Cerebellum (tissue), 4 donors: ENCODE measurements at places on chromosomes 12 and 14. TPM values are rescaled to one million over a fixed set of nuclear protein-coding genes. Genes with fewer than 3 reads are reported as not detected.

GPD1 gene
- 1.7 TPM for total RNA-seq

NANOG gene
- 0.27 TPM for total RNA-seq

C14orf180 gene
- 0.18 TPM for total RNA-seq

PSMB5 gene
- total RNA-seq, result 74.6 TPM

KLRF1 gene
- not detected for total RNA-seq

KRT72 gene
- not detected for total RNA-seq

GRCh38 chr12:12508612-12509011 is 54.1 kb downstream of the DUSP16 start:
- no peak for DNase-seq

- no peak for DNase-seq
Observed at GRCh38 chr14:61476754-61477410, 155.5 kb downstream of the PRKCH start.

DNA sequence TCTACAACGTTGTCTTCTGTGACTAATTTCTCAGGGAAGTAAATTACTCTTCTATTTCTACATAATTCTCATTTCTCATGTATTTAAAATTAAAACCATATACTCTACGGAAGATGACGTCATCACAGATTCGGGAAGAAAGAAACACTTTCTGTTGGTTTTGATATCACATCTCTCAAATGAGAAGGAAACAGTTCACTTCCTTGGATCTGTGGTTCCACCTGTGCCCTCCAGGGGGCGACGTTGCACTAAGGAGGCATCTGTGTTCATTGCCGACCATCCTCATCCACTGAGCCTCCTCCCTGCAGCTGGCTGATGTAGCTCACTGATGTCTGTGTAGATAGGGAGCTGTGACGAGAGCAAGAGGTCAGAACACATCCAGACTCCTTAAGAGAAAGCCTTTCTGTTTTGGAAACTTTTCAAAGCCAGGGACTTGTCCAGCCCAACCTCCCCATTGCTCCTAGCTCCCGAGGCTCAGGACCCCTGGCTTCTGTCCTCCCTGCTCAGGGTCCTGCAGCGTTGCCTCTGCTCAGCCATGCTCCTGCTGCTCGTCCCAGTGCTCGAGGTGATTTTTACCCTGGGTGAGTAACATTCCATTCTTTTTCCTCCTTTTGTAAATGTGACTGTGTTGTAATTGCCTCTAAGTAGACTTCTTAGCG is 172.7 kb upstream of the OR4E1 start:
- no peak for DNase-seq

GRCh38 chr14:65162031-65162430 is 59.7 kb upstream of the MAX start:
- no peak for DNase-seq

- peak; percentile 76 for DNase-seq
Observed at GRCh38 chr12:108826807-108827721, 30.3 kb downstream of the SSH1 start.

DNA sequence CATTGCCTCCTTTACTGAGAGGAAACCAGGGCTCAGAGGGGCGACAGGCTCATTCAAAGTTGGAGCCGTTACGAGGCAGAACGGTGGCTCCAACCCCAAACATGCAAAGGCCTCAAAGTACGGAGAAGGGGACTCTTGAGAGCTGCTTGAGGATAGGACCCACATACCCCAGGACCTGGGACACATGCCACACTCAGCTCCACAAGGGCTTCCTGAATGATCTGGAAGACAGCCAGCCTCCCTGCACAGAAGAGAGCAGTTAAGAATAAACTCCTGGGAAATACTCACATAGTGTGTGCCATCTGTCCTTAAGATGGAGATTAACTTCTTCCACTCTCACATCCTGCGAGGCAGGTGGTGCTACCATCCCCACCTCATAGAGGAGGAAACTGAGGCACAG is 26.6 kb upstream of the NXPH4 start:
- DNase-seq, result no peak

DNA sequence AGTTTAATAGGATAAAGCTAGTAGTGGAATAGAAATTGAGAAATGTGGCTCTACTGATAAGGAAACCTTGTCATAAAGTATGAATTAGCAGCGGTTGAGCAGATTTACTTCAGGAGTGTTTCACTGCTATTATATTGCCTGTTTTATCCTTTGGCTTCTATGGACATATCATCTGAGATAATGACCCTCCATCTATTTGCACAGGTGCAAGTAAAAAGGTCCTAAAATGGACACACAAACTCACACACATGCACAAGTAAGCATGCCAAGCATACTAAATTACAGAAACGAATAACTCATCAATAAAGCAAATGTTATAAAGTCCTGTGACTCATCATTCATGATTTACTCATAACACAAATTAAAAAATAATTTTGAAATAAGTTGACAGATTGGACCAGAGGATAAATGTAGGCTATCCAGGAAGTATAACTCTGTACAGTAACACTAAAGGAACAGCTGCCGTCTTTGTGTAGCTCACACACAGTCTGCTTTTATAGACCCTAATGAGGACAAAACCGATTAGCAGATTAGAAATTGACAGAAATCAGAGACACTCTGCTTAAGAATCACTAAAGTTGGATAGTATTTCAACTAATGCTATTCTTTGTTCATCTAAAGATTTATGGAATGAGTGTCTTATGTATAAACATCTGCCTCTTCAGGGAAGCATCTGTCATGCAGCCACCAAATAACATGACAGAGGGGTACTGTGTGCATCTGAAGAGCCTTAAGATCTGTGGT is 73.9 kb downstream of the SYT1 start:
- no peak for DNase-seq

DNA sequence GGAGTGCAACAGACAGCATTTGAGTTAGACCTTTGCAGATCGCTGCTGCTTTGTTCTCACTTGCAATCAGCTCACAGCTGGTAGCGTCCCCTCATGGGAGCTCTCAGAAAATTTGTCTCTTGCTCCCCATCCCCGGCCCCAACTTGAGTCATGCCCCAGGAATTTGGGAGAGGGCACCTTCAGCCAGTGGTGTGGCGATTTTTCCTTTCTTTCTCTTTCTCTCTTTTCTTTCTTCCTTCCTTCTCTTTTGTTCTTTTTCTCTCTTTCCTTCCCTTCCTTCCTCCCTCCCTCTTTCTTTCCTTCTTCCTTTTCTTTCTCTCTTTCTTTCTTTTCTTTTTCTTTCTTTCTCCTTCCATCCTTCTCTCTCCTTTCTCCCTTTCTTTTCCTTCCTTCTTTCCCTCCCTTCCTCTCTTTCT is 34.2 kb upstream of the MAP1LC3B2 start:
- DNase-seq, result no peak

- no peak for DNase-seq
Observed at GRCh38 chr12:53977596-53978445, 3.1 kb upstream of the HOTAIR start.

GRCh38 chr12:99130808-99131553 is 485.9 kb downstream of the APAF1 start:
- no peak for DNase-seq

GRCh38 chr14:60695327-60695726 is 28.8 kb downstream of the SIX4 start:
- DNase-seq, result no peak

DNA sequence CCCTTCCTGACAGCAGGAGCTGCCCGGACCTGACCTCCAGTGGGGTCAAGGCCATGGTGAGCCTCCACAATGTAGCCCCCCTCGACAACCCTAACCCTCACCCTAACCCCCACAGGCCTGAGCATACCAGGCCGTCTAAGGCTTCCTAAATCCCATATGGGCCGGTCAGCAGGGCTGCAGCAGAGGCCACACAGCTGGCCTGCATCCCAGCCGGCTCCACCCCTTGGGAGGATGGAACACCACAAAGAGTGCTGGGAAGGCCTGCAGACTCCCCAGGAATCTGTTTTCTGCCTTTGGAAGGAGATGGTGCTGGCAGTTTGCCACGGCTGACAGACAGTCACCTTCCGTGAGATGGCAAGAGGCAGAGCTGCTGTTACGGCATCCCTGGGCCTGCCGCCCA is 2.8 kb downstream of the TMEM179 start:
- DNase-seq, result peak; percentile 36

DNA sequence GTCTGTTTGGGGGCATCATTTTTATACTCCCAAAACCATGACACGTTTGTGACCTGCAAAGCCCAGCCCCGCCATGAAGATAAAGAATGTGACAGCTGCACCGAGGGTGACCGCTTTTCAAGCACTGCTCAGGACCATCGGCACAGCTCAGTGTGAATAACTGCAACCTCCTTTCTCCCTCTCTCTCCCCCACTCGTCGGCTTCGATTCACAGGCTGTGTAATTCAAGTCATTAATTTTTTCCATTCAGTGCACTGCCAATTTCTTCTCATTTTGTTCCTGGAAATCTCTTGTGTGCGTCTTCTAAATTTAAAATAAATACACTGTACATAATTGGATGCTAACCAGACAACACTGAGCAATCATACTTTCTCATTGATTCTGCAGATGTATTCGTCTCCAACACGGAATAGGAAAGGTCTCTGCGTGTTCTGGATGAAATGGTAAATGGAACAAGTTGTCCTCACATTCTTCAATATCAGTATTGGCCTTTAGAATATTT is 260.8 kb downstream of the TTC8 start:
- DNase-seq, result no peak

- no peak for DNase-seq
Observed at GRCh38 chr12:63980211-63980610, 135.7 kb downstream of the SRGAP1 start.

- no peak for DNase-seq
Observed at GRCh38 chr14:100422556-100423316, 99.6 kb downstream of the SLC25A47 start.

- no peak for DNase-seq
Observed at GRCh38 chr14:71324767-71325272, 417.6 kb downstream of the PCNX1 start.

- DNase-seq, result no peak
Observed at GRCh38 chr14:32809255-32809654, 129.4 kb upstream of the NPAS3 start.
